Transverse colon (tissue), 4 donors: ENCODE measurements at places on chromosomes 2 and 18. TPM values are rescaled to one million over a fixed set of nuclear protein-coding genes. Genes with fewer than 3 reads are reported as not detected.

DNA sequence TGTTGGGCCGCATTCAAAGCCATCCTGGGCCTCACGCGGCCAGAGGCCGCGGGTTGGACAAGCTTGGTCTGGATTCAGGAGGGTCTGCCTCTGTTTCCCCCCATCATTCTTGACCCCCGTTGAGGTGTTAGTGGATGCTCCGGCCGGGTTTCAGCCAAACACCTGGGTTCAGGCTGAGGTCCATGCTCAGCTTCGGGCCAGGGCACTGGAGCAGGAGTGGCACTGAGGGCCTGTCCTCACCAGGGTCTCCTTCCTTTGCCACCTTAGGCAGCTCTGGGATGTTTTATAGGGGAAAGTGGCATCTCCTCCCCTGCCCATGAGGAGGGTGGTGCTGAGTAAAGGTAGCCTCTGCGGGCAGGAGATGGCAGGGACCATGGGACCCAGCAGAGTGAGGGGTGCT, 76.9 kb upstream of the SMAD2 start:
- DNase-seq = no peak

GRCh38 chr2:223319601-223320000, 267.6 kb downstream of the KCNE4 start:
- DNase-seq = no peak

GRCh38 chr2:73700131-73700611, 37.0 kb downstream of the TPRKB start:
- DNase-seq = peak; percentile 37

DNA sequence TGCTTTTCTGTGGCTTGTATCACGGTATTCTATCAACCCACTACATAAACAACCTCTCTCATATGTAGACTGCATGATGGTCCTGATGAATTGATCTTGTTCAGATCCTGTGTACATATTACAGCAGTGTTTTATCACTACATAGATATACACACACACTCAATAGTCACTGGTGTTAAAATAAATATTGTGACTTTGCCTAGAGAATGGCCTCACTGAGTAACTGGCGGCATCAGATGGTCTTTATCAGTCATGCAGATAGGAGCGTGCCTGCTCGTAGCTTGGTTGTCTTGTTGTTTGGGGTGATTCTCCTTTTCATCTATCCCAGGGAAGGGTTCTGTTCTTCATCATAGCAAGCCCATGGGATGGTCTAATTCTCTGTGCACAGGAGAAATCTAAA, 18.4 kb upstream of the CTAGE1 start:
- DNase-seq = no peak

CCDC141 gene
- 3.5 TPM for total RNA-seq

IL36RN gene
- not detected for total RNA-seq
